ENCODE measurements at places on chromosomes 7 and 10.

DNA sequence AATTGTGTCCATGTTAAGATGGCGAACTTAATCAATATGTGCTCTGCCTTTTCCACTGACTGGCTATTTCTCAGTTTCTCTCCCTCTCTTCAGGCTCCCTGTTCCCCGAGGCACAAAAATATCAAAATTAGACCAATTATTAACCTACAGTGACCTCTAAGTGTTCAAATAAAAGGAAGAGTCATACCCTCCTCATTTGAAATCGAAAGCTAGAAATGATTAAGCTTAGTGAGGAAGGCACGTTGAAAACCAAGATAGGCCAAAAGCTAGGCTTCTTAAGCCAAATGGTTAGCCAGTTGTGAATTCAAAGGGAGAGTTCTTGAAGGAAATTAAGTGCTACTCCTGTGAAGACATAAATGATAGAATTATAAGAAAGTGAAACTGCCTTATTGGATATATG is 81.1 kb upstream of the MBL2 start:
- DNase-seq: no peak

DNA sequence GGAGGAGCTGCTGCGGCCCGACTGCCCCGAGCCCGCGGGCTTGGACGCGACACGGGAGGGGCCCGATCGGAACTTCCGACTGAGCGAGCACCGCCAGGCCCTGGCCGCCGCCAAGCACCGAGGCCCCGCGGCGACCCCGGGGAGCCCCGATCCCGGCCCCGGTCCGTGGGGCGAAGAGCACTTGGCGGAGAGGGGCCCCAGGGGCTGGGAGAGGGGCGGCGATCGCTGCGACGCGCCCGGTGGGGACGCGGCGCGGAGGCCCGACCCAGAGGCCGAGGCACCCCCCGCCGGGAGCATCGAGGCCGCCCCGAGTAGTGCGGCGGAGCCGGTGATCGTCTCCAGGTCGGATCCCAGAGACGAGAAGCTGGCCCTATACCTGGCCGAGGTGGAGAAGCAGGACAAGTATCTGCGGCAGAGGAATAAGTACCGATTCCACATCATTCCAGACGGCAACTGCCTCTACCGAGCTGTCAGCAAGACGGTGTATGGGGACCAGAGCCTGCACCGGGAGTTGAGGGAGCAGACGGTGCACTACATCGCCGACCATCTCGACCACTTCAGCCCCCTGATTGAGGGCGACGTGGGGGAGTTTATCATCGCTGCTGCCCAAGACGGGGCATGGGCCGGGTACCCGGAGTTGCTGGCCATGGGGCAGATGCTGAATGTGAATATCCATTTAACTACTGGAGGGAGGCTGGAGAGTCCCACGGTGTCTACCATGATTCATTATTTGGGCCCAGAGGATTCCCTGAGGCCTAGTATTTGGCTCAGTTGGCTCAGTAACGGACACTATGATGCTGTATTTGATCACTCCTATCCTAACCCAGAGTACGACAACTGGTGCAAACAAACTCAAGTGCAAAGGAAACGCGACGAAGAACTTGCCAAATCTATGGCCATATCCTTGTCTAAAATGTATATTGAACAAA is 1.4 kb downstream of the OTUD1 start:
- no peak for DNase-seq

DNA sequence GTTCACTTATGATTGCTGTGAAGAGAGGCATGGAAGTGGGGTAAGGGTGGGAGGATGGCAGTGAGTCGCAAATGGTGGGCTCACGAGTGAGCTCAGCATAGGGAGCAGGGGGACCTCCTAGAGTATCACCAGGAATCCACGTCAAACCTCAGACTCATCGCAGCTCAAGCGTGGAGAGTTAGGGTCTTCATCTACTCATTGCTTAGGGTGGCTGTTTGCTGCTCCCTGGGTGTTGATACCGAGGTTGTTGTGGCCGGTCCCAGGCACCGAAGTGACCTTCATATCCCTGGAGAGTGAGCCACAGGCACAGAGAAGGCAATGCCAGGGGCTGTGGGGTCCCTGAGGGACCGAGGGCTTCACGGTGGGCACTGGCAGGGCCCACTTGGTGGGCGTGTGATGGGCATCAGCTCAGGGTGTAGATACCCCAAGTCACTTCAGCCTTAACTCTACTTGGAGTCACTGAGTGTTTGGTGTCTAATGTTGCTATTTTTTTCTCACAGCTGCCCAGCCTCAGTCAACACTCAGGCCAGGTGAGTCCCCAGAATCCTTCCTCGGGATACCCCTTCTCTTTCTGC is 16.8 kb downstream of the DMBT1 start:
- DNase-seq: no peak

- DNase-seq: peak; percentile 8
Measured at GRCh38 chr7:140857048-140857447, 67.7 kb downstream of the BRAF start.

- peak; percentile 30 for DNase-seq
Measured at GRCh38 chr7:81692146-81692905, 77.5 kb downstream of the HGF start.

GRCh38 chr10:86303626-86304025 is 63.0 kb downstream of the GRID1 start:
- no peak for DNase-seq

GRCh38 chr7:136869991-136870865 is 1.8 kb downstream of the CHRM2 start:
- DNase-seq: no peak

GRCh38 chr10:101902032-101902819 is 58.6 kb upstream of the KCNIP2 start:
- no peak for DNase-seq

- no peak for DNase-seq
Measured at GRCh38 chr10:84522612-84523462, 194.4 kb downstream of the CCSER2 start.

DNA sequence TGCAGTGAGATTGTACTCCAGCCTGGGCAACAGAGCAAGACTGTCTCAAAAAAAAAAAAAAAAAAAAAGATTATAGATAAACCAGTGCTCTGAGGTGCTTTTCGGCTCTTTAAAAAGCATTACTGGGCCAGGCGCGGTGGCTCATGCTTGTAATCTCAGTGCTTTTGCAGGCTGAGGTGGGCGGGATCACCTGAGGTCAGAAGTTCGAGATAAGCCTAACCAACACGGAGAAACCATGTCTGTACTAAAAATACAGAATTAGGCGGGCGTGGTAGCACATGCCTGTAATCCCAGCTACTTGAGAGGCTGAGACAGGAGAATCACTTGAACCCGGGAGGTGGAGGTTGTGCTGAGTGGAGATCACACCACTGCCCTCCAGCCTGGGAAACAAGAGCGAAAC is 6.6 kb upstream of the HNRNPF start:
- no peak for DNase-seq

DNA sequence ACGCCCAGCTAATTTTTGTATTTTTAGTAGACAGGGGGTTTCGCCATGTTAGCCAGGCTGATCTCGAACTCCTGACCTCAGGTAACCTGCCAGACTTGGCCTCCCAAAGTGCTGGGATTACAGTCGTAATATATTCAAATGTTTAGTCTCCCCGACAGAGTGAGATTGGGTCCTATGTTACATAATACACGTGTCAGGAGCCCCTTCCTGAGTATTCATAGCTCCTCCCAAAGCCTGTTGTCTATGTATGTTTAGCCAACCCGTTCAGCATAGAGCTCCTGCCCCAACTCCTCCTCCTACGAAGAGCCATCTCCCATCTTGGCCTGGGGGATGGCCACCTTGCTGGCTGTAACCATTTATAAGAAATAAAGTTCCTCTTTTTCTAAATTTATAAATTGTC is 2.7 kb upstream of the PPP2R2D start:
- no peak for DNase-seq

GRCh38 chr10:47042199-47042473 is 130.9 kb downstream of the PTPN20 start:
- no peak for DNase-seq

- no peak for DNase-seq
Measured at GRCh38 chr10:105494944-105495343, 853.9 kb downstream of the SORCS3 start.

- DNase-seq: no peak
Measured at GRCh38 chr10:57049096-57049495, 688.0 kb upstream of the ZWINT start.

DNA sequence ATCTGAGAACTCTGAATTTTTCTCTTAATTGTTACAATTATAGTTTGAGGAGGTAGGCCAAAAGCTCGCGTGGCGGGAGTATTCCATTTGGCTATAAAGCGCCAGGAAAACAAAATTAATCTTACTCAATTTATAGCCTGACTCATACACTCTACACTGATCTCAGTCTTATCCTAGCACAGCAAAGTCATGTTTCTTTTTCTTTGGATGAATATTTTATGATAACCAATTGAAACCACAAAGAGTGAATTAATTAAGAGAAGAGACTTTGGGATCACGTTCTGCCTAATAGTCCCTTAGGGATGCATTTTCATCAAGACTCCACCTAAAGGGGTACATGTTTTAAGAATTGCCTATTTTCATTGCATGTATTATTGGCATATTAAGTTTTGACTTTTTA is 420.8 kb downstream of the HGF start:
- DNase-seq: no peak

DNA sequence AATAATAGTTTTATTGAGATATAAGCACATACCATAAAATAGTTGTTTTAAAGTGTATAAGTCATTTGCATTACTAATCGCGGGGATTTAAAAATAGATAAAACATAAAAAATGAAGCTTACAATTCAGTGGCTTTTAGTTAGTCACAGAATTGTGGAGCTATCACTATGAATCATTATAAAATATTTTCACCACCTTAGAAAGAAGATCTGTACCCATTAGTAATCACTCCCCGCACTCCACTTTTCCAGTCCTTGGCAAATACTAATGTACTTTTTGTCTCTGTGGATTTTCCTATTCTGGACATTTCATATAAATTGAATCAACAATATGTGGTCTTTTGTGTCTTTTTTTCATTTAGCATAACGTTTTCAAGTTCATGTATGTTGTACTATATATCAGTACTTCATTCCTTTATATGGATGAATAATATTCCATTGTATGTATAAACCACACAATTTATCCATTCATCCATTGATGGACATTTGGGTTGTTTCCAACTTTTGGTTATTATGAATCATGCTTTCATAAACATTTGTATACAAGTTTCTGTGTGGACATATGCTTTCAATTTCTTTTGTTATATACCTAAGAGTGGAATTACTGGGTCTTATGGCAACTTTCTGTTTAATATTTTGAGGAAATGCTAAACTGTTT is 162.5 kb downstream of the MAGI2 start:
- peak; percentile 57 for DNase-seq

GRCh38 chr7:41448104-41448503 is 254.8 kb downstream of the INHBA start:
- DNase-seq: peak; percentile 58

- DNase-seq: peak; percentile 61
Measured at GRCh38 chr7:151759591-151760042, 117.3 kb downstream of the PRKAG2 start.

GRCh38 chr10:113038183-113038582 is 88.1 kb downstream of the TCF7L2 start:
- no peak for DNase-seq

- DNase-seq: peak; percentile 88
Measured at GRCh38 chr10:7956508-7956907, 98.0 kb upstream of the GATA3 start.

- peak; percentile 86 for DNase-seq
Measured at GRCh38 chr7:29408841-29409243, 154.8 kb upstream of the PRR15 start.

DNA sequence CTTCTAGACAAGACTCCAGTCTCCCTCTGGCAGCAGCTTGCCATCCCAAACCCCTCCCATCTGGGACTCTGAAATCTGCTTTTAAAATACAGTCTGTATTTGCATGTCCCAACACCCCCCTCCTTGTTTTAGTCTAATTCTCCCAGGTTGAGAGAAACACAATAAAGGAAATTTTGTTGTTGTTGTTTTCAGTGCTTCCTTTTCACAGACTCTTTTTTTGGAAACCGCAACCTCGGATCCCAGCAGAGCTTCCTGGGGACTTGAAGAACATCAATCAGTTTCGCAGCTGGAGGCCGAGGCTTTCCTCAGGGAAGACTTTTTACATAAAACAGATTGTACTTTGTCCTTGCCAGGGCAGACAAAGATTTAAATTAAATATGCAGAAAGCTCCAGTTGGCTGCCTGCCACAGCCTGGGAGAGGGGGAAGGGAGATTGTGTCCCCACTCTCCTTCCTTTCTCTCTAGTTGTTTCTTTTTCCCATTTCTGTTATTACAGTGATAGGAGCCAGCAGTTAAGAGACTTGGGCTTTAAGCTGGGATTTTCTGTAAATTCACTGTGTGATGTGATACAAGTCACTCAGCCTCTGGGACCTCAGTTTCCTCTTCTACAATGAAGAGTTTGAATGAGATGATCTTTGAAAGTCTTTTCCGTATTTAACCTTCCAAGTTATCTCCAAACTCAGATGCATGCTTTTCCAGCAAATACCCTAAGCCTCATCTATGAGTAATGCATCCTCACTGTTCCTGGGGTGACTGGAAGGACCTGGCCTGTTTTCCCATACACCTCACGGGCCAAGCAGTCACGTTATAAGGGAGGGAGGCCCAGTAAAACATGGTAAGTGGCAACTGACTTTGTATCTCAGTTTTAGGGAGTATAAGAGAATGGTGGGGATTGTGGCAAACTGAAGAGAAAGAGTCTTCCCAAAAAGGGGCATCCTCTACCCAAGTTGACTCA is 192.3 kb downstream of the REEP3 start:
- DNase-seq: peak; percentile 96

DNA sequence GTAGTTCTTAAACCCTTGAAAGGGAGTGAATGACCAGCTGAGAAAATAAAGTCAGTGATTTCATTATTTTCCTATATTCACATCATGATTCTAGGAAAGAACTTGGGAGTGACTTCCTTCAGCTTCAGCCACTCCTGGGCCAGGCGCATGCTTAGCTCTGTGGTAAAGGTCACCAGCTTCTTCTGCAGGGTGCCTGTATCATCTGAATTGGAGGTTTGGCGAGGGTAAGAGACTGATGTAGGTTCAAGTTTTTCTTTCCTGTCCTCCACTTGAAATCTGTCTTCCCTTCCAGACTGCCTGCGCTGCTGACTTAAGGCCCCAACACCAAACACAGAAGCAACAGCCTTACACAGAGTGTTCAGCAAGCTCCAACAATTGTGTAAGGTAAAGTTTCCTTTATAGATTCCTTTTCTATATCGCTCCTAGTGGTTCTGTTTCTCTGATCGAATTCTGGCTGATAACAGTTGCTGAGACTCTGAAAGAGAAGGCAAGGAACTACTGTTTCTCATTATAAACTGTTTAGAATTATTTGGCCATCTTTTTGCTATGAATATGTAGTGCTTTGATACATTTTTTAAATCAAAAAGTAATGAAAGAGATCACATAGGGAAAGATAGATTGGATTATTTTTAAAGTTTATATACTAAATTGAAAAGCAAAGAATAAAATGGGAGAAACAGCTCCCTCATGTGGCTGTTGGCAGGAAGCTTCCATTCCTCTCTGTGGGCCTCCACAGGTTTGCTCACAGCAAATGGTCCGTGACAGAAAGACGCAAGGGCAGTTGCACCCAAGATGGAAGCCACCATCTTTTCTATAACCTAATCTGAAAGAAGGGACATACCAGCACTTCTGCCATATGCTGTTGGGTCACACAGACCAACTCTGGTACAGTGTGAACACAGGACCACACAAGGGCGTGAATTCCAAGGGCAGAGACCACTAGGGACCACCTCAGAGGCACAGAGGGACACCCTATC is 14.0 kb downstream of the GATAD1 start:
- peak; percentile 44 for DNase-seq

- no peak for DNase-seq
Measured at GRCh38 chr10:72039377-72039776, 49.0 kb downstream of the SPOCK2 start.

GRCh38 chr10:118687472-118687871 is 67.3 kb downstream of the CACUL1 start:
- no peak for DNase-seq
